Fibroblast of the aortic adventitia (primary cell): ENCODE measurements at places on chromosomes 4 and X. TPM values are rescaled to one million over a fixed set of nuclear protein-coding genes. Genes with fewer than 3 reads are reported as not detected.

CABS1 gene
- not detected in 2 replicates for total RNA-seq

ZNF827 gene
- 10.7 and 16.7 TPM in 2 replicates for total RNA-seq

VCX gene
- not detected in 2 replicates for total RNA-seq

TXK gene
- total RNA-seq, result 0.25 and 0.90 TPM in 2 replicates

GPC4 gene
- total RNA-seq, result 0.54 and 2.8 TPM in 2 replicates

XAGE3 gene
- total RNA-seq, result not detected in 2 replicates

HAND2 gene
- total RNA-seq, result 31.3 TPM in 2 replicates

AVPR2 gene
- not detected in 2 replicates for total RNA-seq

CA5B gene
- total RNA-seq, result 9.1 and 39.6 TPM in 2 replicates

PRKG2 gene
- total RNA-seq, result 7.8 and 7.9 TPM in 2 replicates
